Naive B cell (primary cell): ENCODE measurements at places on chromosomes 12 and 14. TPM values are rescaled to one million over a fixed set of nuclear protein-coding genes. Genes with fewer than 3 reads are reported as not detected.

Gene SMCO2
- not detected for polyA plus RNA-seq

Gene OR6C2
- polyA plus RNA-seq: not detected

Gene RPGRIP1
- not detected for polyA plus RNA-seq

Gene CIDEB
- polyA plus RNA-seq: 5.6 TPM

Gene PGF
- 0.16 TPM for polyA plus RNA-seq

Gene TSPAN11
- not detected for polyA plus RNA-seq

Gene BORCS5
- 14.6 TPM for polyA plus RNA-seq

Gene ADAMTS20
- not detected for polyA plus RNA-seq

Gene CD69
- 814 TPM for polyA plus RNA-seq

Gene MANSC4
- polyA plus RNA-seq: not detected

DNA sequence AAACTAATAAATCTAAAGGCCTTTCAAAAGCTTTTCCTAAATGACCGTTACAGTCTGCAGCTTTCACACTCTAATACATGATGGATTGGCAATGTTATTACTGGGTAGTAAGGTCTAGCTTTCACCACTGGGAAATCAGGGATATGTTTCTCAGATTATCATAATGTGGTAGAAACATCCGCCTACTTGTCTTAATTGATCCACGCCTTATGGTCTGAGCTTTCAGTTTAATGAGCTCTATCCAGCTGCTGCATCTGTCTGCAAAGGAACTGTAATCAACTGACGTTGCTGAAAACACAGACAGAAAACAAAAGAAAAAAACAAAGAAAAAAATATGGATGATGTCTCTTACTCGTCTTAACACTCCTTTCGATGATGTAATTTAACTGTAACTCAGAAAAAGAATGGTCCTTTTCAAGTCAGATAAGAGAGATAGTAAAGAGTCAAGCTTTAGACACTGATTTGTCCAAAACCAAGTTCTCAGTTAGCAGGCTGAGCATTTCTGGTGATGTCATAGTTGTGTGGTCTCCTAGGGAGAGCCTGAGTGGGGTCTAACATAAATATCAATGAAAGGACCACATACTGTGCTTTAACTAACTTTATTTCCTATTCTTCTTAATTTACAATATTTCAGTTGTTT, 85.9 kb downstream of the C2CD5 start:
- H3K4me1 ChIP-seq: peaks cover 9% of the 10 kb centered on the region
- no peaks in the 10 kb centered on the region for H3K27me3 ChIP-seq
- no peaks in the 10 kb centered on the region for H3K36me3 ChIP-seq
- no peak overlapping the region for H3K4me3 ChIP-seq

- no peaks in the 10 kb centered on the region for H3K36me3 ChIP-seq
- no peak overlapping the region for H3K4me3 ChIP-seq
- peak overlapping the region; percentile 74 for H3K27ac ChIP-seq
- no peaks in the 10 kb centered on the region for H3K27me3 ChIP-seq
Observed at GRCh38 chr14:105589161-105589925, 63.0 kb downstream of the TMEM121 start.

DNA sequence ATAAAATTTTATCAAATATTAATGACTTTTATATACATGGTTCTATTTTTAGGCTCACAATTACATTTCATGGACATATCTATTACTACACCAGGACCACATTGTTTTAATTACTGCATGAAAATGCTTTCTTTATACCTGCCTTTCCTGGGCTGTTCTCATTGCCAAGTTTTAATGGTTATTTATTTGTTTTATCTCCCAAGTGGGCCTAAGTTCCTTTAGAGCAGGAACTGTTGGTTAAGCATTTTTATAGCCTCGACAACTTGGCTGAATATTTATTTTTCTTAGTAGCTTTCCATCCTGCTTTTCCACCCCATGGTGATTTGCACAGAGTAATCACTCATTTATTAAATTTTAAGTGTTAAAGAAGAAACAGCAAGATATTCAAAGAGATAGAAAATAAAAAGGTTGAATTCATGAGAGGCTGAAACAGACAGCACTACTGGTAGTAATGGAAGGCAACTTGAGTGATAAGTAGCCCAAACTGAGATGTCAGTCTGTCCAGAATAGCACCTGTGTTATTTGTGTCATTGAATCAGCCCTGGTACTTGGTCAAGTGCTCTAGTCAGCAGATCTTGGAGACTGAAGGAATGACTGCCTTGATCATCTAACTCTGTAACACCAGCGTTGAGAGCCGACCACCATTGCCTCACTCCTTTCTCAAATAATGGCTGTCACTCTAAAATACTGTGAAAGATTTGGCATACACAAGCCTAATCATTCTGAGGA, 119.1 kb upstream of the EGLN3 start:
- H3K36me3 ChIP-seq: peaks cover 9% of the 10 kb centered on the region
- DNase-seq: no peak
- H3K4me3 ChIP-seq: no peak overlapping the region
- no peak overlapping the region for H3K27ac ChIP-seq
- H3K4me1 ChIP-seq: no peaks in the 10 kb centered on the region

- H3K27ac ChIP-seq: peak overlapping the region; percentile 100
- no peaks in the 10 kb centered on the region for H3K27me3 ChIP-seq
- peak; percentile 68 for DNase-seq
- peak overlapping the region; percentile 91 for H3K4me3 ChIP-seq
Observed at GRCh38 chr14:76955575-76956315, 72.8 kb downstream of the IRF2BPL start.

GRCh38 chr12:9636150-9636850, 28.6 kb upstream of the KLRB1 start:
- H3K4me3 ChIP-seq: peak overlapping the region; percentile 67
- DNase-seq: peak; percentile 17
- H3K36me3 ChIP-seq: peaks cover 12% of the 10 kb centered on the region
- H3K4me1 ChIP-seq: peaks cover 37% of the 10 kb centered on the region
- H3K27ac ChIP-seq: peak overlapping the region; percentile 94

GRCh38 chr14:64238631-64239030, 55.5 kb downstream of the ESR2 start:
- no peaks in the 10 kb centered on the region for H3K27me3 ChIP-seq
- H3K4me1 ChIP-seq: peaks cover 55% of the 10 kb centered on the region
- H3K27ac ChIP-seq: peak overlapping the region; percentile 99
- no peaks in the 10 kb centered on the region for H3K36me3 ChIP-seq

GRCh38 chr12:103547929-103548328, 39.1 kb upstream of the STAB2 start:
- H3K4me3 ChIP-seq: no peak overlapping the region
- peaks cover 11% of the 10 kb centered on the region for H3K27me3 ChIP-seq
- no peak overlapping the region for H3K27ac ChIP-seq
- no peak for DNase-seq

DNA sequence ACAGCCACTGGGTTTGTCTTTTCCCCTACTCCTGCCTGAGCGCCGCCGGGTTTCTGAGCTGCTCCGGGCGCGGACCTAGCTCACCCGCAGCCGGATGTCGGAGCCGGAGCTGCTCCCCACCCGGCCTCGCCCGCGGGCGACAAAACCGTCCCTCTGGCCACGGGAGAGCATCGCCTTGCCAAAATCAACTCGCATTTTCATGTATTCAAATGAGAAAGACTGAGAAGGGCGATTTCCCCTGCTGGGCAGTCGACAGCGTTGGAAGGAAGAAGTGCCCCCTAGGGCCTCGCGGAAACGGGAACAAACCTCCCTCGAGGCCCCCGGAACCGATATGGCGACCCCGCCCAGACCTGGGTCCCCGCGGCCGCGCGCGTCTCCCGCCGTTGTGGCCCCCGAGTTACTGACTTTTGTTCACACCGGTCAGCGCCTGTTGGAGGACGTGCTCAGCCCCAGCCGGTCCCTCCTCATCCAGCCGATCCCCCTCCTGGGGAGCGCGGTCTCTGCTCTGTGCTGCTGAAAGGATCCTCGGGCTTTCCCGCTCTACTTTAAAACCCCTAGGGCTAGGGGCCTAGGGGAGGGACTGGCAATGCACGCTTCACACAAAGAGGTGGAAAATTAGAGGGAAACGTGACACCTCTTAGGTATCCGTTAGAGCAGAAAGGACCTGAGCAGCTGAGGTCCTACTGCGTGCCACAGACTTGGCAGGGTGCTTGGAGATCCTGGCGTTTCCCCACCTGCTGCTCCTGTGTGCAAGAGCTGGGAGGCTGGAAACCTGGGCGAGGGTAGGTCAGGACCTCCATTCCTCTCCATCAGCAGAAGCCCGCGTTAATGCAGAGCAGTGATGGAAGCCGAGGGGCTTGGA, 4.3 kb downstream of the TTC6 start:
- H3K36me3 ChIP-seq: peaks cover 6% of the 10 kb centered on the region
- H3K27me3 ChIP-seq: peaks cover 80% of the 10 kb centered on the region
- no peak overlapping the region for H3K4me3 ChIP-seq
- no peak overlapping the region for H3K27ac ChIP-seq
- peaks cover 28% of the 10 kb centered on the region for H3K4me1 ChIP-seq
- DNase-seq: no peak

DNA sequence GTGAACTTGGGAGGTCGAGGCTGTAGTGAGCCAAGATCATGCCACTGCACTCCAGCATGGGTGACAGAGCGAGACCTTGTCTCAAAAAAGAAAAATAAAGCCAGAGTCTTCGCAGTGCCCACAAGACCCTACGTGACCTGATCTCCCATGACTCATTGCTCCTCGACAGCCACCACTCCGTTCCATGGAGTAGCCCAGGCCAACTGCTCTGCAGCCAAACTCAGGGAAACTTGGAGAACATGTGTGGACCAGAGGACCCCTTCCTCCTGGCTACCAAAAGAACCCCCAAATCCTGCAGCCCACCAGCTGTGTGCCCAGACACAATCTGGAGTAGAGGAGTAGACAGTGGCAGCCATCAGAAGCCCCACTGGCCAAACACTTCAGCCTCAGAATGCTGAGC, 32.1 kb upstream of the PPP2R5C start:
- H3K4me3 ChIP-seq: no peak overlapping the region
- H3K36me3 ChIP-seq: no peaks in the 10 kb centered on the region
- peaks cover 11% of the 10 kb centered on the region for H3K27me3 ChIP-seq
- peaks cover 16% of the 10 kb centered on the region for H3K4me1 ChIP-seq
- no peak overlapping the region for H3K27ac ChIP-seq

DNA sequence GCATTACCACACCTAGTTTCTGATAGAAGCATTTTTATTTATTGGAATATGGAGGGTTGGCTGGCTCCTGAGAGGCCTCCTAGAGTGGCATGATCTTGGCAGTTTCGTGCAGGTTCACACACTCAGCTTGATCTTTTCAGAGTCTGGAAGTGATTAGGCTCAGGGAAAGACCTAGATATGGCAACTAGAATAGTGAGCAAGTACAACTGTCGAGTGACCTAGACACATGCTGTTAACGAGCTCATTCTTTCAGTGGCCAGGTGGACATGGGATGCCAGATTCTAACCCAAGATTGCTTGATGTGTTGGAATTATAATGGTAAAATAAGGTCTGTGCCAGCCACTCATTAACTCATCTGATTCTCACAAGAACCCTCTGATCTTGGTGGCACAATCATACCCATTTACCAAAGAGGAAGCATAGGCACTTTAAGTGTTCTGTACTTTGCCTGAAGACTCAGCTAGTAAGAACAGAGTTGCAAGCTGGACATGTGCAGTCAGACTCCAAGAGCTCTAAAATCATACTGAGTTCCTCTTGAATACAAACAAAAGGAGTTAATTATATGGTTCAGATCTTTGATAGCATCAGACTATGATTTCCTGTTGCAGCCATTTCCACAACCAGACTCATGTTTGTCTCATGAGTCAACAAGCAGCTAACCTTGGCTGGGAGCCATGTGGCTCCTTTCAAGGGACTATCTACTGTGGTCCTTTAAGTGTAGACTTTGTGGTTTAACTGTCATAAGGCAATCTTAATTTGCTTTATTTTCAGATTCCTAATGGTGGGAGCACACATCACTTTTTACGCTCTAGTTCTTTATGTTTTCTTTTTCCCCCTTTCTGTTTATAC, 144.2 kb downstream of the PLEKHA5 start:
- no peaks in the 10 kb centered on the region for H3K36me3 ChIP-seq
- H3K27me3 ChIP-seq: no peaks in the 10 kb centered on the region
- no peak overlapping the region for H3K4me3 ChIP-seq
- no peak for DNase-seq
- H3K27ac ChIP-seq: no peak overlapping the region

DNA sequence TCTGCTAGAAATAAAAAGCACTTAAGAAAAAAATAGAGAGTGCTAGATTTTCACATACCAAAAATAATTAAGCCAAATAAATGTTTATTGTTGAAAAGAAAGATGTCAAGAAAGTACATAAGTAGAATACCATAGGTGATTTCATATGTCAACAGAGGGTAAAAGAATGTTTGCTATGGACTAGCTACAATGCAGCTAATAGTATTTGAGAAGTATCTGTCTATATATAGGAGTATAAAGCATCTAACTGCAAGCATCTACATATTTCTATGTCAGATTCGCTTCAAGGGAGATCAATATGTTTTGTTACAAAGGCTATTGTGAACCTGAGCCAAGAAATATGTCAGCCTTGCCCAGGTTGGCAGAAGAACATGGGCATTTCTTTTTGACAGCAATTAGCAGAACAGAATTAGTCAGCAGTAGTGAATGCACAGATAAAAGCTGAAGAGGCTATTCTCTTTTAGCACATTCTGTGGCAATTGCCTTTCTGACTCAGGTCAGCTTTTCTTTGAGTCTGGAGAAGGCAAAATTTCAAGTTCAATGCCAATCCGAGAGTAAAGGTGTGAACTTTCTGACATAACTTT, 140.1 kb downstream of the ALG10B start:
- no peaks in the 10 kb centered on the region for H3K36me3 ChIP-seq
- H3K4me3 ChIP-seq: no peak overlapping the region
- H3K27ac ChIP-seq: no peak overlapping the region
- DNase-seq: no peak
- H3K4me1 ChIP-seq: no peaks in the 10 kb centered on the region
- H3K27me3 ChIP-seq: peaks cover 3% of the 10 kb centered on the region

- H3K27me3 ChIP-seq: no peaks in the 10 kb centered on the region
- no peaks in the 10 kb centered on the region for H3K36me3 ChIP-seq
- H3K27ac ChIP-seq: no peak overlapping the region
- H3K4me3 ChIP-seq: no peak overlapping the region
Observed at GRCh38 chr12:22459838-22460490, 84.4 kb downstream of the C2CD5 start.

GRCh38 chr14:78530078-78530477, 359.9 kb downstream of the NRXN3 start:
- no peak overlapping the region for H3K27ac ChIP-seq
- H3K4me3 ChIP-seq: no peak overlapping the region
- H3K27me3 ChIP-seq: no peaks in the 10 kb centered on the region
- no peaks in the 10 kb centered on the region for H3K4me1 ChIP-seq
- H3K36me3 ChIP-seq: no peaks in the 10 kb centered on the region

GRCh38 chr12:48038085-48038484, 33.8 kb upstream of the COL2A1 start:
- no peak overlapping the region for H3K4me3 ChIP-seq
- H3K27me3 ChIP-seq: no peaks in the 10 kb centered on the region
- DNase-seq: peak; percentile 9
- peak overlapping the region; percentile 66 for H3K27ac ChIP-seq
- H3K36me3 ChIP-seq: no peaks in the 10 kb centered on the region

GRCh38 chr14:98903371-98903770, 368.6 kb downstream of the BCL11B start:
- no peaks in the 10 kb centered on the region for H3K4me1 ChIP-seq
- no peaks in the 10 kb centered on the region for H3K27me3 ChIP-seq
- H3K4me3 ChIP-seq: no peak overlapping the region
- H3K27ac ChIP-seq: no peak overlapping the region
- no peaks in the 10 kb centered on the region for H3K36me3 ChIP-seq
- DNase-seq: no peak

GRCh38 chr14:97924922-97925613, 1127.9 kb downstream of the VRK1 start:
- H3K4me3 ChIP-seq: no peak overlapping the region
- no peaks in the 10 kb centered on the region for H3K4me1 ChIP-seq
- H3K27ac ChIP-seq: no peak overlapping the region
- H3K27me3 ChIP-seq: no peaks in the 10 kb centered on the region

GRCh38 chr14:44041700-44042099, 465.4 kb downstream of the FSCB start:
- no peaks in the 10 kb centered on the region for H3K4me1 ChIP-seq
- H3K27me3 ChIP-seq: no peaks in the 10 kb centered on the region
- H3K27ac ChIP-seq: no peak overlapping the region
- H3K4me3 ChIP-seq: no peak overlapping the region
- no peaks in the 10 kb centered on the region for H3K36me3 ChIP-seq
